Esophagus (tissue), 2 donors: ENCODE measurements at places on chromosomes 7 and 10. TPM values are rescaled to one million over a fixed set of nuclear protein-coding genes. Genes with fewer than 3 reads are reported as not detected.

The WEE2 gene
- polyA plus RNA-seq, result not detected

The MBL2 gene
- not detected for polyA plus RNA-seq

The CLRN3 gene
- polyA plus RNA-seq, result not detected

The FAM170B gene
- not detected for polyA plus RNA-seq

The EMX2 gene
- 0.15 TPM for polyA plus RNA-seq

The ASIC3 gene
- polyA plus RNA-seq, result 1.1 TPM

The SORCS3 gene
- polyA plus RNA-seq, result 0.04 TPM

The PLXNA4 gene
- polyA plus RNA-seq, result 0.44 TPM

The TMEM196 gene
- not detected for polyA plus RNA-seq

The NKX2-3 gene
- polyA plus RNA-seq, result 0.14 TPM

The LRRD1 gene
- polyA plus RNA-seq, result 0.01 TPM

The GPR85 gene
- 0.20 TPM for polyA plus RNA-seq

The GNA12 gene
- 2.1 TPM for polyA plus RNA-seq

The EGR2 gene
- 0.47 TPM for polyA plus RNA-seq
